ENCODE measurements at places on chromosomes 16 and 17. TPM values are rescaled to one million over a fixed set of nuclear protein-coding genes. Genes with fewer than 3 reads are reported as not detected.

DNA sequence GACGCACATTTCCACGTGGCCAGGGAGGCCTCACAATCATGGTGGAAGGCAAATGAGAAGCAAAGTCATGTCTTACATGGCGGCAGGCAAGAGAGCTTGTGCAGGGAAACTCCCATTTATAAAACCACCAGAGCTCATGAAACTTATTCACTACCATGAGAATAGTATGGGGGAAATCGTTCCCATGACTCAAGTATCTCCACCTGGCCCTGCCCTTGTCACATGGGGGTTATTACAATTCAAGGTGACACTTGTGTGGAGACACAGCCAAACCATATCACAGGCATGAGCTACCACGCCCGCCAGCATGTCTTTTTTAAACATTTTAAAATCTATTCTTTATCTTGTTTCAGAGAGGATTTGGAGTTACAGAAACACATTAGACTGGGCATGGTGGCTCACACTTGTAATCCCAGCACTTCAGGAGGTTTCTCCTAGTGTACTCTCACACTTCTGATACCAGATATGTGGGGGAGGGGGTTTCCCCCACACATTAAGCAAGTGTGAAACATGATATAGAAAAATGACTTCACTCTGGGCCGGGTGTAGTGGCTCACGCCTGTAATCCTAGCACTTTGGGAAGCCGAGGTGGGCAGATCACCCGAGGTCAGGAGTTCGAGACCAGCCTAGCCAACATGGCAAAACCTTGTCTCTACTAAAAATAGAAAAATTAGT is 5.6 kb upstream of the ATMIN start:
- DNase-seq, result no peak

DNA sequence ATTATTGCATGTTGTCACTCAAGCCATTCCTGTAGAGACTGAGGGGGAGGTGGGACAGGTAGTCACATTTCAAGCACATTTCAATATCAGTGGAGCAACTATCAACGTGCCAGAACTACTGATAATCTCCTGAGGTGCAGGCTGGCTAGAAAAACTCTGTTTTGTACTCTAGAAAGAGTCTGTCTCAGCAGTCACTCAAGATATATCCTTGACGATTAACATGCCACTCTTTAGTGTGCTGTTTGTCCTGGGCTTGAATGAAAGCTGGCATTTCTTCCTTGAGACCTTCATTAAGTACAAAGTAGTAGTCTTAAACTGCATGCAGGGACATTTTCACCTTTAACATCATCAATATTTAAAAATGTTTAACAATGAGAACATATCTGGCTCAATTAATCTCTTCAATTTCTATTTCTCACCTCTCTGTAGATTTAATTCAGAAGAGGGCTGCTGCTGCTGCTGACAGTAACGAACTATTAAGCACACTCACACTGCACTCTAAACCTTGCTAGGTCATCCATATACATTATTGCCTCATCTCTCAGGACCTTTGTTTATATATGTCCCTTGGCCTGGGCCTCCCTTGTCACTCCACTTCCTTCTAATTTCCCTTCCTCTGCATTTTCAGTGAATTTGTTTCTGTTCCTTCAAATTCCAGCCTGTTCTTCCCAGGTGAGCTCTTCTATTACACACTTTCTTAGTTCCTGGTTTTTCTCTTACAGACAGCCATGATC is 412.0 kb downstream of the HAPSTR1 start:
- no peak for DNase-seq

DNA sequence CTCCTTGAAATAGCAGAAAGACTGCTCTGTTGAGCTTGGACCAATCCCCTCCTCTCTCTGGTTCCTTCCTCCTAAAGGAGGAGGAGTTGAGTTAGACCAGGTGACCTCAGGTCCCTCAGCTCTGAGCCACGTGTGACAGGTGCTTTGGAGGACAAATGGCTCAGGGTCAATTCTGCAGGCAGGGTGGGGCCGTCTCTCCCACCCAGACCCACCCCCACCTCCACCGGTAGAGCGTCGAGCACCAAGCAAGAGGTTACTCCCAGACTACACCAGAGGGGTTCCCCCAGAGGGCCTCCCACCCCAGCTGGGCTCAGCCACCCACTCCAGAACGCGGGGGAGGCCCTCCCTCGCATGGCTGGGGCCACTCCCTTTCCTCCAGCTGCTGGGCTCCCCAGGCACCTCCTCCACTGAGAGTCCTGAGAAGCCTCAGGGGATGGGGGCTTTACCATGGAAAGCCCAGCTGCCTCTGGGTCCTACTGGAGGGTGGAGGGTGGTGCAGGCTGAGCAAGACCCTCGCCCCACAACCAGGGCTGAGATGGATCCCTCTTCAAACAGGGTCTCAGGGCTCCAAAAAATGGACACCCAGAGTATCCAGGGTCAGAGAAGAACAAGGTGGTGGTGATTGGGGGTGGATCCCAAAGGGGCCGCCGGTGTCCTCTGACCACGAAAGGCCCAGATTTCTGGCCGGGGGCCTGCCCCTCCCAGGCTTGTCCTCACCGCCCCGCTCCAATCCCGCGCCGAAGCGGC is 7.6 kb downstream of the MYO1C start:
- DNase-seq, result no peak

DNA sequence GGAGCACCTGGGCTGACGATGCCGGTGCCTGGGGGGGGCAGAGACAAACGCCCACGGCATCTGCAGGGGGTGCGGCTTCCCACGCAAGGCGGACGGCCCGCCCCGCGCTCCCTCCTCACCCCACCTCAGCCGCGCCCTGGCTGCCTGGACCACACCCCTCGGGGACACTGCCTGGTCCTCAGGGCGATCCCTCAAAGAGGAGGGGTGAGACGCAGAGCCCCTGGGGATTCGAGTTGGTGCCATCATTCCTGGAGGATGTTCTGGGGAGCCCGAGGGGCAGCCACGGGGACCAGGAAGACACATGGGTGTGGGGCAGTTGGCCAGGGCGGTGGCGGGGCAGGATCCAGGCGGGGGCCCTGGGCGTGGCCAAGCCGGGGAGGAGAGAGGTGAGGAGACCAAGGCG is 3.9 kb downstream of the IGFALS start:
- no peak for DNase-seq

Gene RHBDL1
- 6.6 TPM for total RNA-seq

- no peak for DNase-seq
Observed at GRCh38 chr17:76085066-76085730, 6.2 kb downstream of the ZACN start.

GRCh38 chr16:10534748-10535147 is 45.6 kb downstream of the EMP2 start:
- DNase-seq, result no peak

GRCh38 chr17:21375757-21376080 is 438 bp upstream of the KCNJ12 start:
- DNase-seq, result no peak

DNA sequence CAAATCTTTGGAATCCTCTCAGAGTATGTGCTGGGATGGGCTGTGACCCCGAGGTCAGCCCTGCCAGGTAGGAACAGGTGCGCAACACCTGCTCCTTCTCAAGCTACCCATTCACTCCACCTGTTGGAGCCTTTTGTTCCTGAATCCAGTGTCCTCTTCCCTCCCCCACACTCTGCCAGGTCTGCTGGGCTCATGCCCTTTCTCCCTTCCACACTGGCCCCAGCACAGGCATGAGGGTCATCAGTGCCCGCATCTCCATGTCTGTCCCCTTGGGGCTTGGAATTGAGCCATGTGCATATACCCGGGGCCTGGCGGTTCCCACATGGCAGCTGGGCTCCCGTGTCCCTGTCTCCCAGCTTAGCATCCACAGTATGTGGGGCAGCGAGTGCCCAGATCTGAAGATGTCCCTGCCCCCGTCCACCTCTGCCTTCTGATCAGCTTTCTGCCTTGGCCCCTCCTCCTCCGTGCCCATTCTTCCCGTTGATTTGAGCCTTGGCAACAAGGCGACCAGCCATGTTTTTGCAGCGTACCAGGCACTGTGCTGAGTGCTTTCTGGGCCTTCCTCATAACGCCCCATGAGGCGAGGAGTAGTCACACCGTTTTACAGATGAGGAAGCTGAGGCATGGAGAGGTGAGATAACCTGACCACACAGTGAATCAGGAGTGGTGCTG is 102.2 kb downstream of the RAP1GAP2 start:
- DNase-seq, result no peak

GRCh38 chr17:17109256-17109655 is 67.0 kb downstream of the MPRIP start:
- no peak for DNase-seq

Gene CX3CL1
- total RNA-seq, result 21.8 TPM

Gene NGFR
- total RNA-seq, result 1.6 TPM

All from Panc1 (cell line).